Transverse colon (tissue), 4 donors: ENCODE measurements at places on chromosomes 6 and 20. TPM values are rescaled to one million over a fixed set of nuclear protein-coding genes. Genes with fewer than 3 reads are reported as not detected.

The MYB gene
- 64.1 TPM for total RNA-seq

The NR2E1 gene
- not detected for total RNA-seq

The RSPO3 gene
- total RNA-seq, result 2.2 TPM

The LCA5 gene
- total RNA-seq, result 0.37 TPM

The NOX3 gene
- total RNA-seq, result not detected

The CNR1 gene
- 12.5 TPM for total RNA-seq
